Activated CD8-positive, alpha-beta memory T cell treated with anti-CD3 and anti-CD28 coated beads, Interleukin-2, amount 50 U/mL, for 48 hours (primary cell): ENCODE measurements at places on chromosomes 5 and 9.

DNA sequence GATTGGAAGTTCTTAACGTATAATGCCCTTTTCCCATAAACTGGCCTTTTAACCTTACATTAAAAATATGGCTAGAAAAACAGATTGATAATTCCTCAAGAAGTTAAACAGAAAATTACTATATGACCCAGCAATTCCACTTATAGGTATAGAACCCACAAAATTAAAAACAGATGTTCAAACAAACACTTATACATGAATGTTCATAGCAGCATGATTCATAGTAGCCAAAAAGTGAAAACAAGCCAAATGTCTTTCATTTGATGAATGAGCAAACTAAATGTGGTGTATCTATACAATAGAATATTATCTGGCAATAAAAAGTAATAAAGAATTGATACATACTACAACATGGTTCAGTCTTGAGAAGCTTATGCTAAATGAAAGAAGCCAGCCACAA is 35.5 kb downstream of the POU5F2 start:
- DNase-seq: no peak

DNA sequence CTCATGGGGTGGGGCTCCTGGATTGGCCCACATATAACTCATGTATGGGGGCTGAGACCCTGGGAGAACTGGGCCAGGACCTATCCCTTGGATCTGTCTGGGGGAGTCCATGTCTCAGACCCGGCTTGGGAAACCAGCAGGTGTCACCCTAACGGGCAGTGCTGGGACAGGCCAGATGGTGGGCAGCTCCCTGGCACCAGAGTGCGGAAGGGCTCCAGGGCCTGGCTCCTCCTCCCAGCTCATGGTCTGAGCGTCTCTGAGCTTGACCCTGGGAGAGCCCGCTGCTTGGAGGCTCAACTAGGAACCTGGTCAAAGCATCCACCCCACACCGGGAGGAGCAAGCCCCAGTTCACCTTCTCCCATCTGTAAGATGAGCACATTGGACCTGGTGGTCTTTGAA is 15.5 kb upstream of the NCS1 start:
- DNase-seq: no peak

DNA sequence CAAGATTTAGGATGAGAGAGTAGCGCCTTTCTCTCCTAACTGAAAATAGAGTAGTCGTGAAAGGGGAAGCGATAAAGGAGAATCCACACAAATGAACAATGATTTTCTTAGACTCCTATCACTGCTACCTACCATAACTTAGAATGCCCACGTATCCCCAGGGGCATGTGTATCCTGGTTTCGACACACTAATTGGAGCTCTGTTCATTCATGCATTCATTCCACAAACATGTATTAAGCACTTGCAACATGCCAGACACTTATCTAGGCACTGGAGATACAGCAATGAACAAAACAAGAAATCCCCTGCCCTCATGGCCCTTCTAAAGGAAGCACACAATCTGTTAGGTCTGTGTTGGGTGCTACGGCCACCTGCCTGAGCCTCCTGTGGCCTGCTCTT is 40.0 kb downstream of the ARL15 start:
- DNase-seq: no peak

DNA sequence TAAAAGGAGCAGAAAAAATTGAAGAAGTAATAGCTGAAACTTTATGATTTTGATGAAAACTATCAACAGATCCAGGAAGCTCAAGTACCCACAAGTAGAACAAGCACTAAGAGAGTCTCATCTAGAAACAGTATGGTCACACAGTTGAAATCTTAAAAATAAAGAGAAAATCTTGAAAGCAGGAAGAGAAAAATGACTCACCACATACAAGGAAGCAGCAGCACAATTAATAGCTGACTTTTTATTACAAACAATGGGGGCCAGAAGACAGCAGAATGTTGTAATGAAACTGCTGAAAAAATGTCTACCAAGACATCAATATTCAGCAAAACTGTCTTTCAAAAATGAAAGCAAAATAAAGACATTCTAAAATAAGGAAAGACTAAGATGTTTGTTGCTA is 1108.3 kb upstream of the DMAC1 start:
- no peak for DNase-seq

- no peak for DNase-seq
These were observed 5.0 kb downstream of the RELL2 start for GRCh38 chr5:141641634-141642267.

GRCh38 chr5:90548069-90548593 is 10.5 kb upstream of the ADGRV1 start:
- DNase-seq: no peak

- no peak for DNase-seq
These were observed 91.1 kb upstream of the RNF180 start for GRCh38 chr5:64074533-64074932.

DNA sequence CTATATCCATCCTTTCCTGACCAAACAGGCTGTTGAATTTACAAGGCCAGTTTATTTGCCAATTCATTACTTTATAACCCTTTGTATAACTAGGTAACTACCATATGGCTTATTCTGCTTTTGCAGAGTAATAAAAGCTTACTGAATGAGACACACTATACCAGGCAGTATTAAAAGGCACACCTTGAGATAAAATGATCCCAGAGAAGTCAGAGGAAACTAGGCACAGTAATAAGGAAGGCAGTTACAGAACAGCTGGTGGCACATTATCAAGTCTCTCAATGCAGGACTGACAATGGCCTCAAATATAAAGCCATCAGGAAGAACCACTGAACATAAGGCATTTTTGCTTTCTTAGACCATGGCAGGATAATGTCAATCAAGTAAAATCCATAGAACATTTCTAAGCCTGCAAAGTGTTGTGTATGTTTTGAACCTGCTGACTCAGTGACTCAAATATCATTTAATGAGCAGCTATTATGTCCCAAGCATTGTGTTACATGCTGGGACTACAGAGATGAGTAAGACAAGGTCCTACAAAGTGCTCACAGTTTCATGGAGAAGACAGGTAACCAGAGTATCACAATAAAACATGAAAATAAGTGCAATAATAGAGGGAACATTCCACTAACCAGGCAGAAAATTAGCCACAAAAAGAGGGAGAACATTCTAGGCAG is 52.5 kb downstream of the OXCT1 start:
- DNase-seq: no peak

DNA sequence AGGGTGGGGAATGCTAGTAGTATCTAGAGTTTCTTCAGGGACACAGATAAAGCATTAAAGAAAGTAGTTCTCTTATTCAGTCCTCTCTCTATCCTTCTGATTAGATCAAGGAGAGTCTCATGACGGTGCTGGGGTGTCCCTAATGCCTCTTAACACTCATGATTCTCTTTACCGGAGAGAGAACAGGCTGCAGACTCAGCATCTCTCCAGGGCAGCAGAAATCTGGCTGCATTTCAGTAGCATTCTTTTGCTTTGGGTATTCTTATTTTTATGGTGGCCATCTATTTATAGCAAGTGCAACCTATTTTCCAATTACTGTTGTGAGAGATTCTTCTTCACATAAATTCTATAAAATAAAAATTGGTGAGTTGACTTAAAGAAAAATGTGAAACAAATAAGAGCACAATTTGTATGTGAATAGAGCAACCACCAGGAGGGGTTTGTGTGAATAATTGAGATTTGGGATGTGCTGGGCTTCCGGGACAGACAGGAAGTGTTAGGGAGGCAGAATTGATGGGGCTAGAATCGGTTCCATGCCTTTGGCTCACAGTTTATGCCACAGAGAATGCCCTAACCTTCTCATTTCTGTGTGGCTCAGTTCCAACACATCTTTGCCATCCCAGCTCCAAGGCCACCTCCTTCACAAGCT is 23.8 kb upstream of the BOD1 start:
- no peak for DNase-seq

DNA sequence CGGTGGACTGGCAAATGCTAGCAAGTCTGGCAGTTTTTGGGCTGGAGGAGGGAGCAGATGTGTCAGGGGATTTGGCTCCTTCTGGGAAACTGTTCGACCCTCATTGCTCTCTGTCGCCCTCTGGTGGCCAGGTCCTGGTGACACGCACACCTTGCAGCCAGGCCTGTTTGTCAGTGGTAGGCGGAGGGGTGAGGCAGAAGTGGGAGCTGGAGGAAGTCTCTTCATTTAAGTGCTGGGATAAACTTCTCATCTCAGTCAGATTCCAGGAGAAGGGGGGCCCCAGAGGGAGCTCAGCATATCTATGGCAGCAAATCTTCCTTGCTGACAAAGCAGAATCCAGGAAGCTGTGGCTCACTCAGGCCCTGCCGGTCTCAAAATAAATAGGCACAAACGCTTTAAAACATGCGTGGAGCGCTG is 326.5 kb downstream of the ZSWIM6 start:
- DNase-seq: peak; percentile 99

- DNase-seq: no peak
These were observed 78.6 kb downstream of the TRIO start for GRCh38 chr5:14221732-14222131.

DNA sequence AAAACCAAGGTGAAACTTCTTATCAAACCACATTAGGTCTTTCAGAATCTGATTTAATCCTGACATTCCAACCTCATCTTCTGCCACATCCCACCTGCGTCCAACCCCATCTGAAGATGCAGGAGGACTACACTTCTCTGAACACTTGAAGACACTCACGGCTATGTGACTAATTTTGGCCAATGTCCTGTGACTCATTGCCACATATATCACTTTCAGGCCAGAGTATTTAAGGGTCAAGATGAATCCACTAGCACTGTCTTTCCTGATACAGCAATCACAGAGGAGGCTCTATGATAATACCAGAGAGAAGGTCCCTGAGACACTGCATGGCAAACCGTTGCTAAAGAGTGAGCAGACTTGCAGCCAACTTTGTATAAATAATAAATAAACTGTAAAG is 323.4 kb downstream of the NR2F1-AS1 start:
- no peak for DNase-seq

- DNase-seq: no peak
These were observed 129.2 kb downstream of the HSD17B3 start for GRCh38 chr9:96172797-96173196.

DNA sequence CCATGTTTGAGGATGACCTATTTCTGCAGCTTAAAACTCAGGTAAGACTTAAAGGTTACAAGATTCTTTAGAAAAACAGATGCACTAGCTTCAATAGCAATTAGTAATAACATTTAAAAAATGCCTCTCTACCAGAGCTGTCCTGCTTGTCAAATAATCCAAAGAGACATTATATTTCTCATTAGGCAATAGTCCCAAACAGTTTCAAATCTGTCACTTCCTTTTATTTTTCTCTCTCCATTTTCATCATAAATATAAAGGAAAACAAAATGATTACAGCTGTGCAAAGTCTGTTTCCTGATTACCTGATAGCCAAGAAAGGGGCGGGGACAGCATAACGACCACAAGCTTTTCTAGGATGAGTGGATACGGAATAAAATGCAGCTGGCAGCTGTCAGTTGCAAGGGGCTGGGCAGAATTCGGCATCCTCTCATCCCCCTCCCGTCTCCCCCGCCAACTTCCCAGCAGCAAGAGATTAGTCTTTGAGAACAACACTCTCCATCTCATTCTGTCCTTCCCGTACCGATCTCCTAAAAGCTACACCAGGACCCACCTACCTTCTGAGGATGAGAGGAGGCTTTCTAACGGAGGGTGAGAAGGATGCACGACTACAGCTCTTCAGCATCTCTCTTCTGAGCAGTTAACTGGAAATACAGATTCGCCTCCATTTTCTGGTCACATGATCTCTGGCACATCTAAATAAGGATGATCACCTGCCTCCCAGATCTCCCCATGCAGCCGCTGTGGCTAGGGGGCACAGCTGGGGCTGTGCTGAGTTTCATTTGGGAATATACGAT is 72.5 kb upstream of the PCA3 start:
- DNase-seq: no peak

DNA sequence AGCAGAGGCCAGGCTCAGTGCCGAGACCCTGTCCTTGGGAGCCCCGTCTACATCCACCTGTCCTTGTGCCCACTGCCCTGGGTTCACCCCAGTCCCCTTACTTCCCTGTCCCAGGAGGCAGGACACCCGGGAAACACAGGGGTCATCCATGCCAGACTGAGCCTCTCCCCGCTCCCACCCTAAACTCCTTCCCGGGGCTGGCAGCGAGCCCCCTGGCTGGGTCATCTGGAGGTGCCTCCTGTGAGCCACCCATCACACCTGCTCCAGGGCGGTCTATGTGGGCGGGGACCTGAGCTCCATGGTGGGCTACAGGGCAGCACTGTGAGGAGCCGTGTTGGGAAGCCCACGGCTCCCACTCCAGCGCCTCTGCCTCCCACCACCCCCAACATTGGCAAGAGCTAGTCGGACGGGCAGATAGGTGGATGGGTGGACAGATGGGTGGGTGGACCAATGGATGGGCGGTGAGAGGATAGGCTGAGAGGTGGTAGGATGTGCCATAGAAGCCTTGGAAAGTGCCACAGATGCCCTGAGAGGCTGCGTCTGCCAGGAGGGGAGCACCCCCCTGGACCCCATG is 42.5 kb upstream of the RXRA start:
- no peak for DNase-seq

DNA sequence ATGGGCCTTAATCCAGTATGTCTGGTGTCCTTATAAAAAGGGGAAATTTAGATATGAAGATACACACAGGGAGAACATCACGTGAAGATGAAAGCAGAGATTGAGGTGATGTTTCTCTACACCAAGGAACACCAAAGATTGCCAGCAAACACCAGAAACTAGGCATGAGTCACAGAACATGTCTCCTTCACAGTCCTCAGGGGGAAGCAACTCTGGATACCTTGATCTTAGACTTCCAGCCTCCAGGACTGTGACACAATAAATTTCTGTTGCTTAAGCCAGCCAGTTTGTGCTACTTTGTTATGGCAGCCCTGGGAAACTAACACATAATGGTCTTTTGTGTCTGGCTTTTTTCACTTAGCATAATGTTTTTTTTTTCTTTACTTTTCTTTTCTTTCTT is 41.2 kb upstream of the STRBP start:
- no peak for DNase-seq

GRCh38 chr5:143514616-143515335 is 111.3 kb upstream of the NR3C1 start:
- no peak for DNase-seq

GRCh38 chr5:134051305-134051704 is 46.5 kb upstream of the VDAC1 start:
- DNase-seq: no peak

- DNase-seq: no peak
These were observed 101.2 kb upstream of the RAPGEF1 start for GRCh38 chr9:131840751-131841702.

DNA sequence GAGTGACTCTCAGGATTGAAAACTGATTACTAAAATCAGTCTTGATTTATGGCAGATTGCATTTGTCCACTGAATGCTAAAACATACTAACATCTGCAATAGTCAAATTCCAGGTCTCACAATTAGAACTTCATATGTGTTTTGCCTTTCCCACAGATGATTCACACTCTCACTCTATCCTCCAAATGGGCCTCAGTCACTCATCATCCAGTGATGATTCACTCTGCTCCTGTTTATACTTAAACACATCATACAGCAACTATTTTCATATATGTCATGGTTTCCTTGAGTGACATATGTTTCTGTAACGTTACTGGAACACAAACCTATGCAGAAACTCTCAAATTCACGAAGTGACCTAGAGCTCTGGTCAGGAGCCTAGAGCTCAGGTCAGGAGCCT is 512.9 kb downstream of the HINT1 start:
- no peak for DNase-seq

GRCh38 chr9:4836676-4837075 is 43.9 kb downstream of the RCL1 start:
- no peak for DNase-seq

GRCh38 chr9:110890416-110890815 is 147.9 kb downstream of the LPAR1 start:
- DNase-seq: no peak
